Activated CD4-positive, alpha-beta memory T cell treated with anti-CD3 and anti-CD28 coated beads, Interleukin-2, amount 10 ng/mL, durations not matched to agents 7 days and 5 days (primary cell): ENCODE measurements at places on chromosomes 7 and 10. TPM values are rescaled to one million over a fixed set of nuclear protein-coding genes. Genes with fewer than 3 reads are reported as not detected.
A peak's percentile ranks its signal among the peaks of the same experiment; 100 is the strongest.

DNA sequence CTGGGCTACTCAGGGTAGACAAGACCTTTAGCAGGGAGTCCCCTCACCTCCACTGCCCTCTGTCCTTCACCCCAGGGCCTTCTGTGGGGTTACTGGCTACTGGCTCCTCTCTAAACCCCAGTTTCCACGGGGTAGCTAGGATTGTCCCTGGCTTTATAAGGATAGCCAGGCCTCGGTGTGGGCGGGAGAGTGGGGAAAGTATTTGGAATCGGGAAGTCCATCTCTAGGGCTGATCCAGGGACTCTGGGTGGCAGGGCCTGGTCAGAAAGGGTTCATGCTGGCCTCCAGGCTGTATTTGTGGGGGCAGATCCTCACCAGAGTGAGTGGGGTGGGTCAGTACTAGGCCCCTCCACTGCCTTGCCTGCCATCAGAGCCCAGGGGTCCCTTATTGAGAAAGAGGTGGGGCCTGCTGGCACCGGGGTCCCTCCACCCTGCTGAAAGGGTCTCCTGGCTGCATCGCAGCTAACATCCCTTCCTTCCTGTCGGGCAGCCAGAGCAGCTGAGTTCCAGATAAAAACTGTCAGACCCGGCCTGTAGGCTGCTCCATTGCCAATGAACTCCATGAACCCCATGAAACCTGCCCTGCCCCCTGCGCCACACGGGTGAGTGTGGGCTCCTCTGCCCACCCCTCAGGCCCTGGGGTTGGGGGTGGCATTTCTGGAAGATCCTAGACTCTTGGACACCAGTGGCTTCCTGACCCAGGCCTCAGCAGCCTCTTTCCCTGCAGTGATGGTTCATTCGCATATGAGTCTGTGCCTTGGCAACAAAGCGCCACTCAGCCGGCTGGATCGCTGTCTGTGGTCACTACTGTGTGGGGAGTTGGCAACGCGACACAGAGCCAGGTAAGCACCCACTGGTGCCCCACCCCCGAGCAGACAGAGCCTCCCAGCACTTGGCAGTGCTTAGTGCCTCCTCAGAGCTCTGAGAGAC, 7.3 kb downstream of the ZMIZ2 start:
- DNase-seq = no peak

- DNase-seq = no peak
These were observed 699.1 kb downstream of the SUGCT start for GRCh38 chr7:40833888-40834234.

GRCh38 chr7:118075936-118076335, 108.0 kb upstream of the LSM8 start:
- DNase-seq = no peak

DNA sequence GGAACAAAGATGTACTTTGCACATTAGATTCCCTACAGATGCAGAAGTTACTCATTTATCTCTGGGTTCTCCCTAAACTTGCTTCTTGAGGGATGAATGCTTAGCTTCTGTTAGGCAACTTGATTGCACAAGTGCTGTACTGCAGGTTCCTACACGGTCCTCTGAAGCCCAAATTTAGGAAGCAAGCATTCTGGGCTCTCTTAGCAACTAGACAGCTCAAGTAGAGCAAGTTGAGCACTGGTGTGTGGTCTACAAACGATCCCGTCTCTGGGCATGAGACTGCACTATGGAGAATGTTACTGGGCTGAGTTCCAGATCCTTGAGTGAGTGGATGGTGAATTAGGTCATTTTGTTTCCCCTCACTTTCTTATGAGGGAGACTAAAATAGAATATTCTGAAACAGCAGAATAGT, 14.3 kb downstream of the SEMA3D start:
- no peak for DNase-seq

The PIK3AP1 gene
- total RNA-seq = 6.6 TPM

GRCh38 chr7:91233212-91233611, 31.0 kb upstream of the FZD1 start:
- no peak for DNase-seq

- no peak for DNase-seq
These were observed 130.3 kb downstream of the NRF1 start for GRCh38 chr7:129741743-129742213.

GRCh38 chr10:25682203-25682851, 251.7 kb upstream of the MYO3A start:
- DNase-seq = no peak

- no peak for DNase-seq
These were observed 115.0 kb downstream of the DGKB start for GRCh38 chr7:14787551-14787950.

DNA sequence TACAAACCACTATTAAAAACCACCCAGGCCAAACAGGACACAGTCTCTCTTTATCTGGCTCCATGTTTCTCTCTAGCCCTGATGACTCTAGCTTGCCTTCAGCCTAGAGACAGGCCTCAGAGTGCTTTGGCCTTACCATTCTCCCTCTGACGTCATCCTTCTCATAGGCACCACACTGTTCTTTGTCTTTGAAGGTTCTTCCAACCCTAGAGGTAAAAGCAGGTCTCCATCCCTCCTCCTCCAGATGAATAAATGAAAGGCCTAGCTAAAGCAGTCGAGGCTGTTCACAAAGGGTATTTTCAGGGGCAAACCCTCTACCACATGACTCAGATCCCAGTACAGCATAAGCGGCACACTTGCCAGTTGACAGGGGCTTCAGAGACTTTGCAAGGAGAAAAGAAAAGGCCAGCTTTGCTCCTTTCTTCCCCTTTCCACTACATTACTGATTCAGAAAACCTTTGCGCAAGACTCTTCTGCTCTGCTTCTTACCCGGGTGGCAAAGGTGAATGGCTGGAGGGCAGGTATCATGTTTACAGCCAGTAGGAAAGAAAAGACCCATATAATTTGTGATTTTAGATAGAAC, 14.8 kb downstream of the NFE2L3 start:
- no peak for DNase-seq

DNA sequence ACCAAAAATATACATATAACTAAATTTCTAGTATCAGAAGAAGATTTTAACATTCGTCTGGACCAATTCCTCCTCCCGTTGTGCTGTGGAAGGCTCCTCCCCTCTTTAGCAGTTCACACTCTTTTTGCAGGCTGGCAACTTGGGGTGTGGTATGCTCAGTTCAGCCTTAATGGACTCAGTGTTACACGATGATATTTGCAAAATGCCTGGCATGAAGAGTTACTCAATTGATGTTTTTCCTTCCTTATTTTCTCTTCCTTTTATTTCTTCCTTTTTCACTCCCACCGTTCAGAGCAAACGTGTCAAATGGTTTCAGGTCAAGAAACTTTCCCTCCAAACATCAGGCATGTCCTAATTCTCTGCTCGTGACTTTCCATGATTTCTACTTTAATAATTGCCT, 248.3 kb downstream of the PHF14 start:
- no peak for DNase-seq

DNA sequence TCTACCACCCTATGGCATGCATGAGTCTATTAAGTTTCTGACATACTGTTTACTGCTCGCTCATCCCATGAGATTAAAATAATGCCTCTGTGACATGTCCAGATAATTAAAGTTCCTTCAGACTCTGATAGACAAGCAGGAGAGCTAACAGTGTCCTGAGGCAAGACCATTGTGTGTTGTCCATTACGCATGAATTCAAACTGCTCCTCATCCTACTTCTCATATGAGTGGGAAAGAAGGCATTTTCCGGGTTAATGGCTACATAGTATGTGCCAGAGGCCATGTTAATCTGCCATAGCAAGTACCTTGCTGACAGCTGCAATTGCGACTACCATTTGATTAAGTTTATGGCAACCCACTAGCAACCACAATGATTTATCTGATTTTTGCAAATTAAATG, 113.3 kb downstream of the GNAI1 start:
- DNase-seq = no peak

GRCh38 chr10:24247841-24248240, 38.9 kb downstream of the KIAA1217 start:
- no peak for DNase-seq

GRCh38 chr7:121019018-121019417, 30.5 kb downstream of the CPED1 start:
- no peak for DNase-seq

GRCh38 chr10:62116896-62117295, 151.7 kb downstream of the RTKN2 start:
- DNase-seq = no peak

DNA sequence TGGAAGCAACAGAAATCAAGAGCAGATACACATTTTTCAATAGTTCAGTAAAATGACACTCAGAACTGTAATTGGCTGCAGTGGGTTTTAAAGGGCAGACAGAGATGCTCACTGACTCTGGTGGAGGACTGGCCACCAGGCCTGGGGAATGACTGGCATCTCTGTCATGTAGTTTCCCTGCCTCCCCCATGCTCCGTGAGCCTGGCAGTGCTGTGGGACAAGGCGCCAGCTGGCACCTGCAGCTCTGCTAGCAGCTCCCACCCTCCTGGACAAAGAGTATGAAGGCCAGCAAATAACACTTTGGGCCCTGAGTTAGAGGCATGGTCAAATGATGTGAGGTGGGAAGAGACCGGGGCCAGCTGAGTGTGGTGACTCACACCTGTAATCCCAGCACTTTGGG, 15.0 kb downstream of the TSPAN33 start:
- DNase-seq = no peak

DNA sequence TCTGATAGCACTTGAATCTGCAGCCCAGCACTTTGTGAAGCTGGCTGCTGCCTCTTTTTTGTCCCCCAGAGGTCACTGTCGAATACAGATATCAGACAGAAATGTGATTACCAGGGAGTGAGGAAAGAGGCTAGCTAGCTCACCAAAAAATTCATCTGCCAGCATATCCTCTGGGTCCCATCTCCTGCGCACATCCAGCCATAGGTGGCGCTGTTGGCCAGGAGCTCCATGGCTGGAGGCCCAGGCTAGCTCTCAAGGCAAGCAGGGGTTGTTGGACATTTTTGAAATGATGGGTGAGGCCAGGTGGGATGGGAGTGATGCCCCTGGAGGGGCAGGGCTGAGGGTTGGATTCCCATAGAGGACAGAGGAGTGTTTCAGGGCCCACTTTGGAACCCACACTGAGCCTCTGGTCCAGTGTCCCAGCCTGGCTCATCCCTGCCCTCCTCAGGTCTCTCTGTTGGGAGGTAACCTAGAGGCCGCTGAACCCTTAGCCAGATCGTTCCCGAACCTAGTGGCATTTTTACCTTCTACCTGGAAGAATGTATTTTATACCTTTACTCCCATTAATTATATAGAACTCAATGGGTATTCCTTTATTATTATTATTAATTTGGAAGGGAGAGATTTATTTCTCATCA, 14.8 kb downstream of the DPCD start:
- peak; percentile 81 for DNase-seq

DNA sequence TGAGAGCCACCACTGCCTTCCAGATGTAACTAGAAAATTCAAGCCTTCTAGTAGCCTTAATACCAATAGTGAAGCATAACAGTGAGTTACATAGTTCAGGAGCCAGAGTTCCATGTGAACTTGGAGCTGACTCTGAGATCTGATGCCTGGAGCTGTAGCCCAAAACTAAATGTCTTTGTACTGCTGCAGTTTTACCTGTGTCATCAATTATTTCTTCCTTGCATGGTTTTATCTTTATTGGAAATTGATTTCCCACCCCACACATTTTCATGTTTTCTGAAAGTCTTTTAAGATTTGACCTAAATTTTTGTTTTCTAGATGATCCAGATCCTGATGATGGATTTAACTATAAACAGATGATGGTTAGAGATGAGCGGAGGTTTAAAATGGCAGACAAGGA, 17.0 kb downstream of the OPN1SW start:
- no peak for DNase-seq
